Breast epithelium (tissue), 4 donors: ENCODE measurements at places on chromosomes 1 and 21. TPM values are rescaled to one million over a fixed set of nuclear protein-coding genes. Genes with fewer than 3 reads are reported as not detected.

DNA sequence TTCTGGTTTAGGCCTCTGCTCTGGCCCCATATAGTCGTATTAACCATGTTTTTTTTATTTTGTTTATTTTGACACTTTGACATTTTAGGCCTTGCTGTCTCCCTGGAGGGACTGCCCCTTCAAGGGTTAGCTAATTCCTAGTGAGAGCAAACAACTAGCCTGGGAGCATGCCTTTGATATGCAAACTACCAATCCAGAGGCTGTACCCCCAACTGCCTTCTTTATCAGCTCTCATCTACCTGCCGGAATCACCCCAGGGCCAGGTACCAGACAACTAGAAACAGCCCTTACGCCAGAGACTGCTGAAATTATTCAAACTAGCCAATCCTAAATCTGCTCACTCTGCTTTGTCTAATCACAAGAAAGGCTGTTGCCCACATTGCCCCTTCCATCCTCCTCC is 13.0 kb upstream of the ST6GALNAC5 start:
- H3K36me3 ChIP-seq = no peaks in the 10 kb centered on the region
- no peak overlapping the region for H3K4me3 ChIP-seq
- H3K27ac ChIP-seq = no peak overlapping the region
- no peak for DNase-seq
- H3K27me3 ChIP-seq = no peaks in the 10 kb centered on the region

GRCh38 chr1:56156971-56157876 is 422.1 kb downstream of the PLPP3 start:
- no peak for DNase-seq
- H3K27me3 ChIP-seq = no peaks in the 10 kb centered on the region
- H3K4me1 ChIP-seq = no peaks in the 10 kb centered on the region
- no peak overlapping the region for H3K4me3 ChIP-seq
- H3K36me3 ChIP-seq = no peaks in the 10 kb centered on the region
- H3K27ac ChIP-seq = no peak overlapping the region

- no peaks in the 10 kb centered on the region for H3K4me1 ChIP-seq
- no peaks in the 10 kb centered on the region for H3K27me3 ChIP-seq
- no peak overlapping the region for H3K4me3 ChIP-seq
- DNase-seq = no peak
- H3K36me3 ChIP-seq = no peaks in the 10 kb centered on the region
Observed at GRCh38 chr21:39353295-39353694, 4.4 kb upstream of the HMGN1 start.

DNA sequence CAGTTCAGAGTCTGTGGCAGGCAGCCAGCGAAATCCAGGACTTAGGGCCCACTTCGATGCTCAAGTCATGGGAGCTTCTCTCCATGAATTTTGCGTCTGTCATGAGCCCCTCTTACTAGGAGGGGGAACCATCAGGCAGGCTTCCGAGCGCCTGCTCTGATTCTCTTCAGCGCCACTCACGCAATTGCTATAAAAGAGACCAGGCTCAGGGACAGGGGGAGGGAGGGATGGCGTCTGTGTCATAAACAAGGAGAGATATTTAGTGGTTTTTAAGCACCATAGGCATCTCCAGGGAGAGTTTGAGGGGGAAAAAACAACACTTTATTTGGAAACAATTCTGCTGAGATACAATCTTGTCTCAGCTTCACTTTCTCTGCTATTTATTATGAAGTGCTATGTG is 60.6 kb downstream of the NAV1 start:
- H3K4me3 ChIP-seq = no peak overlapping the region
- H3K4me1 ChIP-seq = no peaks in the 10 kb centered on the region
- no peak overlapping the region for H3K27ac ChIP-seq
- H3K27me3 ChIP-seq = no peaks in the 10 kb centered on the region
- H3K36me3 ChIP-seq = no peaks in the 10 kb centered on the region

GRCh38 chr21:34606621-34607020 is 8.3 kb downstream of the RCAN1 start:
- DNase-seq = no peak
- H3K27ac ChIP-seq = no peak overlapping the region
- no peak overlapping the region for H3K4me3 ChIP-seq
- no peaks in the 10 kb centered on the region for H3K4me1 ChIP-seq
- no peaks in the 10 kb centered on the region for H3K36me3 ChIP-seq

GRCh38 chr21:44293551-44294231 is 6.2 kb upstream of the PFKL start:
- no peaks in the 10 kb centered on the region for H3K27me3 ChIP-seq
- H3K4me1 ChIP-seq = no peaks in the 10 kb centered on the region
- H3K27ac ChIP-seq = no peak overlapping the region
- no peak overlapping the region for H3K4me3 ChIP-seq

DNA sequence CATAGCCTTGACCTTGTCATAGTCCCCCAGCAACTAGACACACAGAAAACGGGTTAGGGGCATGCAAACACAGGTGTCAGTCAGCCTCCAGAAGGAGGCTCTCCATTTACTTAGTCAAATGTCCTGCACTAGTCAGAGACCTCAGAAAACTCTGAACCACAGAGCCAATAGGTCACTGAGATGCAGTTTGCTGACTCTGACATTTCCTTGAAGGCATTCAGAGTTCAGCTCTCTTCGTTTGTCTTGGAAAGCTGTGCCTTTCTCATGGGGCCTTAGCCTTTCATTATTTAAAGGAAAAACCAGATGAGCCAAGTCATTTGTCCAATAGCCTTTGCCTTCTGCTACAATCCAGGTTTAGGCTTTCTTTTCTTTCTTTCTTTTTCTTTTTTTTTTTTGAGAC is 3.5 kb downstream of the OLFML2B start:
- no peak overlapping the region for H3K27ac ChIP-seq
- no peak for DNase-seq
- H3K4me3 ChIP-seq = no peak overlapping the region
- H3K36me3 ChIP-seq = no peaks in the 10 kb centered on the region
- no peaks in the 10 kb centered on the region for H3K4me1 ChIP-seq

DNA sequence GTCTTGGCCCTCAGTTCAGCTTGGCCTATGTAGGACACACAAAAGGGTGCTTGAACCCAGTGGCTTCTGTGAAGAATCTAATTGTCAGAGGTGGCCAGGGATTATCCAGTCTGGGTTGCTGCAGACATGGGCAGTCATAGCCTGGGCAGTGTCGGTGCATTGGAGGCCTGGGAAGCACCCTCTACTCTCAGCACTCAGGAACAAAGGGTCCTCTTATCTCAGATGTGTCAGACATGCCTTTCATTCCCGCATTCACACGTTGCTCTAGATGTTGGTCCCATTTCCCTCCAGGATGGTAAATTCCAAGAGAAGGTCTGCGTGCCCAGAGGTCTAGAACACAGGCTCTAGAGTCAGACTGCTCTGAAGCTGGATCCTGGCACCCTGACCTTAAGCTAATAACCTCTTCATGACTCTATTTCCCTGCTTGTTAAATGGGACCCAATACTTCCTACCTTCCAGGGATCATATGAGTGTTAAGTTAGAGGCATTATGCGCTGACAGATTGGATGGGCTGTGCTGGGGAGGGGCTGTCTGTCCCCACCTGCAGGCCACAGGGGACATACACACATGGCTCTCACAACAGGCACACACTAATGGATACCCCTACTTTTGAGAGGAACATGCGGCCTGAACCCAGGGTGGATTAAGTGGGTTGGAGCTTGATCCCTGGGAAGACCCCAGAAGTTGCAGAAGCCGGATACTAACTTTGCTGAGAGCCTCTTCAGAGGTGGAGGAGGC is 16.5 kb upstream of the EDN2 start:
- H3K27ac ChIP-seq = peak overlapping the region; percentile 83
- no peak for DNase-seq
- no peak overlapping the region for H3K4me3 ChIP-seq
- H3K36me3 ChIP-seq = no peaks in the 10 kb centered on the region
- H3K27me3 ChIP-seq = no peaks in the 10 kb centered on the region

GRCh38 chr21:27802816-27803475 is 836.1 kb upstream of the ADAMTS5 start:
- H3K27me3 ChIP-seq = no peaks in the 10 kb centered on the region
- no peak for DNase-seq

DNA sequence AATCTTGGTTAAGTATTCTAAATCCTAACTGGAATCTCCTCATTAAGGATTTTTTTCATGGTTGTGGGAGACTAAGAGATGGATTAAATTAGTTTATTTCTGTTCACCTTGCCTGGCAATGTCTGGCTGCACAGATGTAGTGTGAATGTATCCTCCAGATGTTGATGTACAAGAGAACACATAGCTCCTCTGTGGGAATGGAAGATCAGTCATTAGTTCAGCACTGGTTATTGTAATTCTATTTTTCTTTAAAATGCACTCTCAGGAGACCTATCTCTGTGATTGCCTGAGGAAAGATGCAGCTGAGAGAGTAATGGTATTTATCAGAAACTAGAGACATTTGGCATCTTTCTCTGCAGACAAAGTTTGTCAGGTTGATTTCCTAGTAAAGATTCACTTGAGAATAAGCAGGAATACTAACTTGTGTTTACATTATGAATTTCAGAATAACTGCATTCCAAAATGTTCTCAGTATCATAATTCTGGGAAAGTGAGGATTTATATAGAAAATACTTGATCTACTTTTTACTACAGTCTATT is 178.6 kb downstream of the GIPC2 start:
- no peak overlapping the region for H3K27ac ChIP-seq
- DNase-seq = no peak
- H3K27me3 ChIP-seq = no peaks in the 10 kb centered on the region

GRCh38 chr1:233277637-233278606 is 17.6 kb downstream of the PCNX2 start:
- H3K4me3 ChIP-seq = no peak overlapping the region
- no peaks in the 10 kb centered on the region for H3K27me3 ChIP-seq
- H3K36me3 ChIP-seq = no peaks in the 10 kb centered on the region
- DNase-seq = no peak
- no peak overlapping the region for H3K27ac ChIP-seq

DNA sequence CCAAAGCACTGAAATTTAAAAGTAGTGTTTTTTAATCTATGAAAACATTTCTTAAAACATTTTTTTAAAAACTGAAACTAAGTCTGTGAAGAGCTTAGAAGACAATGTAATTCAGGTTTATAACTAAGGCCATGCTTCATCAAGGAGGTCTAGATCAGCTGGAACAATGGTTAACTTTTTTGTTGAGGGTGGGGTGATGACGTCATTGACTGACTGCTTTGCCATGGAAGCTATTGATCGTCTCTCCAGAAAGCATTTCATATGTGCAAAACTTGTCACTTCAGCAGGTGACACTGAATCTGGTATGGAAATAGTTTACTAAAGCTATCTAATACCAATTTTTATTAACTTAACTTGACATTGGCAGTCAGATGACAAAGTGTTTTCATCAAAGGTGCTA is 21.0 kb downstream of the RAVER2 start:
- no peaks in the 10 kb centered on the region for H3K27me3 ChIP-seq
- no peak for DNase-seq
- H3K4me1 ChIP-seq = no peaks in the 10 kb centered on the region

DNA sequence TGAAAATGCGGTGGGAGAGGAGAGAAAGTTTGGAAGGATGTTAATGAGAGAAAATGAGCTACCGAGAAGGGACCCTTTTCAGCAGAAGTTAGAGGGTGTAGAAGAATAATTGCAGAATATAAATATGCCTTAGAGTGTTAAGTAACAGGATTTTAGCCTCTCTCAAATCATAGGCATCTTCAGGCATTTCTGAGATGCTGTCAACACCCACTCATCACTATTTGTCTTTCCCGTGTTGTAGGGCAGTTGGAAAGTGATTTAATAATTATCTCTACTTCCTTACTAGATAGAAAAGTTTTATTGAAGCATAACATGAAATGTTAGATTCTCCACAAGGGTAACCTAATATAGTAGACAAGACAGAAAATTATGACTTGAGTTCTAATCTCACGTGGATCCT is 96.4 kb upstream of the RGS4 start:
- H3K36me3 ChIP-seq = no peaks in the 10 kb centered on the region
- H3K4me1 ChIP-seq = no peaks in the 10 kb centered on the region
- H3K27ac ChIP-seq = no peak overlapping the region
- no peak for DNase-seq
- H3K27me3 ChIP-seq = no peaks in the 10 kb centered on the region

- no peak overlapping the region for H3K27ac ChIP-seq
- H3K4me3 ChIP-seq = no peak overlapping the region
- H3K4me1 ChIP-seq = no peaks in the 10 kb centered on the region
Observed at GRCh38 chr1:67211589-67212563, 45.6 kb downstream of the IL23R start.

DNA sequence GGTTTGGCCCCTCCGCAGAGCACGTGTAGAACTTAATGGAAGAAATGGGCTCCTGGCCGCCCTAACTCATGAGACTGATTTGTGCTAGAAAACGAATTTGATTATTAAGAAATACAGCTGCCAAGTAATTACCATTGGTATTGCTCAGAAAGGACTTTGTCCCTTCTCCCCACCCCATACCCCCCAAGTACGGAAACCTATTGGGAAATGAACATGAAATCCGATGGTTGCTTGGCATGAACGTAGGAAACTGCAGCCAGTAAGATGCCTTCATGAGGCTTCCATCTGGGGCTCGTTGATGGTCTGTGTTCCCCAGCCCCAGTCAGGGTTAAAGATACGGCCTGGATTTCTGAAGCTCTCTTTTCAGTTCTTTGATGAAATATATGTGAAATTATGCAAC is 21.4 kb downstream of the PER3 start:
- no peak overlapping the region for H3K4me3 ChIP-seq
- H3K27me3 ChIP-seq = no peaks in the 10 kb centered on the region
- no peak overlapping the region for H3K27ac ChIP-seq
- H3K4me1 ChIP-seq = no peaks in the 10 kb centered on the region
- peaks cover 6% of the 10 kb centered on the region for H3K36me3 ChIP-seq
- DNase-seq = no peak

The FNDC5 gene
- total RNA-seq = 0.96 TPM

The ZNF648 gene
- total RNA-seq = not detected

The PRKAA2 gene
- total RNA-seq = 2.4 TPM

The PCP4L1 gene
- total RNA-seq = 0.32 TPM

The NVL gene
- 46.0 TPM for total RNA-seq
